ENCODE measurements at places on chromosomes 4 and X.

- DNase-seq, result no peak
These were observed at the start of gene SLC34A2 for GRCh38 chr4:25654971-25655963. SLC34A2 (plus strand) TSS chr4:25655851; CDS start chr4:25662501, 6,650 bp downstream.

DNA sequence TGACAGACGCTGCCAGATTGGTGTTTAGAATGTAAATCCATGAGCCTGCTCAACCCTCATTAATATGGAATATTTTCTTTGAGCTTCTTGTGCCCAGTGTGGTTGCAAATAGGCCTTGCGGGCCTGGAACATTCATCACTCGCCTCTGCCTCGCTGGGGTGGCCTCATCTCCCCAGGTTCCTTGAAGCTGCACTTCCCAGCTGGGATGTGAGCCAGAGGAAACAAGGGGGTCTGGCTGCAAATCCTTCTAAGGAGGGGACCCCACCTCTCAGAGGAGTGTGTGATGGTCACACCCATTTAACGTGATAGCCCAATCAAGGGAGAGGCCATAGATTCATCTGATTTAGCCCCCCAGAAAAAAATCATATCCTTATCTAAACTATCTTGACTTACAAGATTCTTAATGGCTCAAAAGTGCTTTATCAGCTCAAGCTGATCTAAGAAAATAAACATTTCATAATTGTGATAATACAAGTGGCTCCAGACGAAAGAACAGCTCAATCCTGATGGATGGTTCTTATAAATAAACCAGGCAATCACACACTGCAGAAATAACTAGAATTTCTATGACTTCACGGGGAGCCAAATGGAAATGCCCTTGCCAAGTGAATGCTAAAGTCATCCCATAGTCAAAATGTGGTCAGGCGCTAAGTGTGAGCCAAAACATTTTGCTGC is 189.9 kb downstream of the PTTG2 start:
- DNase-seq, result no peak

GRCh38 chr4:138992676-138993075 is 22.9 kb upstream of the NOCT start:
- no peak for DNase-seq

- DNase-seq, result no peak
These were observed 1199.1 kb downstream of the ADGRL3 start for GRCh38 chr4:62399242-62399641.

DNA sequence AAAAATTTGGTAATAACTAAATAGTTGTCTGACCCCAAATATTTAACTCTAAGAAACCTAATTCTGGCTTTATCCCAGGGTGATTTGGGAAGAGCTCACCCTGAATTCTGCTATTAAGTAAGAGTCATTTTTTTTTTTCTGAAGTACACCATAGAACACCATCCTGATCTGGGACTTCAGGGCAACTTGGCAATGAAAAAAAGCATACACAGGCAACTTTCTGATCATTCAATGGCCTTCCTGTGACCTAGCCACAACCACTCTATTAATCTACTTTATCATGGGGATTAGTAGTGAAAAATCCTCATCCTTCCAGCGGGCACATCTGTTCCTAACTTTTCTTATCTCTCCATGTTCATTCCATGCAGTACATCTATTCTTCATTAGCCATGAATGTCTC is 333.2 kb upstream of the MAD2L1 start:
- DNase-seq, result no peak

DNA sequence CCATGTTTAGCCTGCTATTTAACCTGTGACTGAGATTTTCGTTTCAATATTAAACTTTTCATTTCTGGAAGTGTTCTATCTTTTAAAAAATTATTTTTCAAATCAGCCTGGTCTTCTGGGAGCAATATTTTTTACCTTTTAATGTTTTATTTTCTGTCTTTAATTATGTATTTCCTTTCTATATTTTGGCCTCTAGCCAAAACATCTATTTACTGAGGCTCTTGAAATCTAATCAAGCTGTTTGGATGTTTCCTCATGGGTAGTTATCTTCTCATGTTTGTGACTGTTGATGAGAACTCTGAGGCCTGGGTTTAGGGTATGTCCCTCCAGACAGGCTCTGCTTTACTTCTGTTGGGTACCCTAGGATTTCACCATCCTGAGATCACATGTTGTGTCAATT is 10.3 kb upstream of the SLC10A4 start:
- DNase-seq, result no peak

- DNase-seq, result no peak
These were observed 130.2 kb downstream of the GASK1B start for GRCh38 chr4:158042591-158043030.

DNA sequence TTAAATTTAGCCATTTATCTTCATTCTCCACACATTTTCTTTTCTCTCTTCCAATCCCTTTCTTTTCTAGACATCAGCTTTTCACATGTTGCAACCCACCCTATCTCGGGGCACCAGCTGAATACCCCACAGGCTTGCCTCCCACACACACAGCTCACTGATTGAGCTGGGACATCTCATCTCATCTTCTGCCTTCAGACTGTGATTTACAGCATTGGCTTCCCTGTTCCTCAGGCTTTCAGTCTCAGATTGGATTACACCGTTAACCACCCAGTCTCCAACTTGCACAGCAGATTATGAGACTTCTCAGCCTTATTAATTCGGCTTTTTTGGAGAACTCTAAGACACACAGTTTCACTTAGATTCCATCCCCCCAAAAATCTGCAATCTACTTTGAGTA is 93.7 kb downstream of the PRSS12 start:
- DNase-seq, result no peak

GRCh38 chrX:19799319-19800182 is 87.8 kb downstream of the SH3KBP1 start:
- peak; percentile 62 for DNase-seq

Measured in CD4-positive, alpha-beta T cell treated with Interleukin-10 for 1 hour (primary cell).